ENCODE measurements at places on chromosomes 13 and 19.

GRCh38 chr19:33750587-33751435 lies 45.9 kb upstream of the KCTD15 start:
- DNase-seq = no peak

DNA sequence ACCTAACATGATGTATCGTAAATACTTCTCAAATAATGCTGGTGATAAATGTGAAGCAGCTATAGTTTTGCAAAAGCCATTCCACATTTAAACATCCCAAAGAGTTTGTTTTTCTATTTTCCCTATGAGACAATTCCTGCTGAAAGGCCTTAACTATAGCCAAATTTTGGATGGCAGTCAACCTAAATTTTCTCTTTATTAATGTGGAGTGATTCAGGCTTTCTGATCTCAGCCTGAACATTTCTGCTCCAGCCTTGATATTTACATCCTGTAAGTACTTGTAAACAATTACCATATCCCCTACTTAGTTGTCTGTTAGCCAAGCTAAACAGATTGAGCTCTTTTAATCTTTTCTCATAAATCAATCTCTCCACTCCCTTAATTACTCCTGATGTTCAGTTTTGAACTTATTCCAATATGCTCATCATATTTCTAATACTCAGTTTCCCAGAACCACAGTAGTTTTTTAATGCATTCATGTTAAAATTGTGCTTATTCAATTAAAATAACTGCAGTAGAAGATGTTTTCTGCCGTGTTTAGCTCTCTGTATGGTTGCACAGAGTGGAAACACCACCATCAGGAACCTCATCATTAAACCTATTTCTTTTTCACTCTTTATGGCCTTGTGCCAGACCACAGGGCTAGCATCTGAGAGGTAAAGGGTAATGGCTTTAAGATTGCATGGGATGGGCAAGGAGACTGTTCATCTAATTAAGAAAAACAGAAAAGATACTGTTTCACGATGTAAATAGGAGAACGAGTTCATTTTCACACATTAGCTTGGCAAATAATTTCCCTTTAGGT lies 1235.2 kb upstream of the SLC10A2 start:
- DNase-seq = no peak

- no peak for DNase-seq
Measured at GRCh38 chr13:99308471-99309087, 1.4 kb upstream of the GPR183 start.

GRCh38 chr13:95540888-95541287 lies 11.6 kb upstream of the CLDN10 start:
- no peak for DNase-seq

DNA sequence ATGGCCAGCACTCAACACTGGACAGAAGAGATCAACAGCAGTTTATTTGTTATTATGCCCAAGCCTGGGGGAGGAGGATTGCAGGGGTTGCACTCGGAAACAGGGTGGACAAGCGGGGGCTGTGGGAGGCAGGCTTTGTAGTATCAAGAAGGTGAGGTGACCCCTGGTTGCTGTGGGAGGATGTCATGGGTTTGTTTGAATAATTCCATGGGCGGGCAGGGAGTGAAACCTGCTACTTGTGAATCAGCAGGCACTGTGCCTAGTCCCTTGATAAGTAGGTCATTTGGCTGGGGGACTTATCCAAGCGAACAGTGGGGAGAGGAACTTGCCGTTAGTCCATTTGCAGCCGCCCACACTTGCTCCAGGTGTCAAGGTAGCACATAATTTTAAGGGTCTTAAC lies 84.4 kb upstream of the KCTD15 start:
- no peak for DNase-seq

DNA sequence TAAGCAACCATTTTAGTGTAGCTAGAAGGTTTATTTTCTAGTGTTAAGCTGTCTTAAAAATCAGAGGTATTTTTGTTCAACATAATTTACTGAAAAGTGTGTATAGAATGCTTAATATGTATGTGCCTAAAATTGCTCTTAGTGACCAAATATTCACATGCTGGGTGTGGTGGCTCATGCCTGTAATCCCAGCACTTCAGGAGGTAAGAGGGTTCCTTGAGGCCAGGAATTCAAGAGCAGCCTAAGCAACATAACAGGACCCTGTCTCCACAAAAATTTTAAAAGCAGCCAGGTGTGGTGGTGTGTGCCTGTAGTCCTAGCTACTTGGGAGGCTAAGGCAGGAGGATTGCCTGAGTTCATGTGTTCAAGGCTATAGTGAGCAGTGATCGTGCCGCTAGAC lies 120.9 kb upstream of the FRY start:
- no peak for DNase-seq

DNA sequence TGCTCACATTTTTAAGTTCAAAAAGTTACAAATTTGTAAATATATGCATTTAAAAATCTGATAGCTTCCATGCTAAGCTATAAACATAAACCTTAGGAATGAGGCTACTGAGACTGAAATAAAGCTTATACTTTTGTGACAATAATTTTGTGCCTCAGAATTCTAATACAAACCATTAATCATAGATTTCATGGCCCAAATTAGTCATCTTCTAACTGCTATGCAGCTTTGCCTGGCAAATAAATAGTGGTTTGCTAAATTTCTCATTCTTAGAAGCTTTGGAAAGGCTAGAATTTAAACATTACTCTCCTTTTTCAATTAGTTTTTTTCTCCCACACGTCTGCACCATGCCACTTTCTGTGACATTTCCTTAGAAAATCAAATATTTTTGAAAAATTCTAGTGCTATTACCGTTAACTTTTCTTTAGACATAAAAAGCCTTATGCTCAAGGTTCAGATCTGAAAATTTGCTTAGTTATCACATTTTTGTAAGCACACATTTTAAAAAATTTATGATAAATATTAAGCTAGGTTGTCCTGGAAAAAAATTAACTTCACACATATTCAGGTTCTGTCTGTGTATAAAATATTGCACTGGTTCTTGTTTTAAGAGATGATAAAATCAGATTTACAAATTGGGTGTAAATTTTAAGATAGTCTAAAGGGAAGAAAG lies 46.9 kb downstream of the FNDC3A start:
- no peak for DNase-seq

GRCh38 chr19:18860725-18861124 lies 29.0 kb downstream of the UPF1 start:
- DNase-seq = no peak

DNA sequence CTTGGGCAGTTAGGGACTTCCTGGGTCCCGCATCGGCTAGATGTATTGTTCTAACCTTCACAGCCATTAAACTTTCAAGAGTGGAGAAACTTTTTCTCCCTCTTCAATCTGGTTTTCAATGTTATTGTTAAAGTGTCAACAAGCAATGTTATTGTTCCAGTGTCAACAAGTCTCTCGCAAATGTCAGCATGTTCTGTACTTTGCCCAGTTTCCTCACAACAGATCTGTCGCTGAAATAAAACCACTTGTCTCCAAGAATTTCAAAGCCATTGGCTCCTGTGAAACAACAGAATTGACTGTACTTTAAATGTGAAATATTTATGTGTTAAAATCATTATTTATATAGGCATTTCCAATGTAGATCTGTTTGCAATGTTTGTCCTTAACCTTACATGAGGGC lies 138.0 kb downstream of the ITGBL1 start:
- no peak for DNase-seq

- DNase-seq = no peak
Measured at GRCh38 chr19:42658076-42658475, 63.4 kb upstream of the CEACAM8 start.

DNA sequence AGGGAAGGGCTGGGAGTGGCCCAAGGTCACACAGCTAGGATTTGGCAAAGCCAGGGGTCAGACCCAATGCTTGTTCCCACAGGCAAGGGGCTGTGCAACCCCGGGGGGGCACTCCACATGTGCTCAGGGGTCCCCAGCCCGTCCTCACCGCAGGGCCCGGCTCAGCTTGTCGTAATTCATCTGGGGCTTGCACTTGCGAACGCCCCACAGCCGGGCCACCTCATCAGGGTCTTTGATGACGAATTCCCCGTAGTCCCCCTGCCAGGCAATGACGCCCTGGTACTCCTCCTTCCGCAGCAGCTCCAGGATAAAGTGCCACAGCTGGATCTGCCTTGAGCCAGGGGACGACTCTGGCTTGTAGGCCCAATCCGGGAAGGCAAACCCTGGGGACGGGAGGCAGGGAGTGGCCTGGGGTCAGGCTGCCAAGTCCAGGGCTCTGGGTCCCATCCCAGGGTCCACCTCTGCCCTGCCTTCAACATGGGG lies 4.7 kb downstream of the ERF start:
- DNase-seq = no peak

DNA sequence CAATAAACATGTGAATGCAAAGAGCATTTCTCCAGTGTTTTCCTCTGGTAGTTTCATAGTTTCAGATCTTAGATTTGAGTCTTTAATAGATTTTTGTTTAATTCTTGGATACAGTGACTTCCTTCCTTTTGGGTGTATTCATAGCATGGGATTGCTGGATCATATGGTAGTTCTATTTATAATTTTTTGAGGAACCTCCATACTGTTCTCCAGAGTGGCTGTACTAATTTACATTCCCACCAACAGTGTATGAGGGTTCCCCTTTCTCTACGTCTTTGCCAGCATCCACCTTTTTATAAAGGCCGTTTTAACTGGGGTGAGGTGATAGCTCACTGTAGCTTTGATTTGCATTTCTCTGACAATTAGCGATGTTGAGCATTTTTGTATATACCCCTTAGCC lies 9.3 kb upstream of the CALM3 start:
- DNase-seq = no peak

GRCh38 chr13:112587212-112587763 lies 665 bp downstream of the TUBGCP3 start:
- peak; percentile 66 for DNase-seq

DNA sequence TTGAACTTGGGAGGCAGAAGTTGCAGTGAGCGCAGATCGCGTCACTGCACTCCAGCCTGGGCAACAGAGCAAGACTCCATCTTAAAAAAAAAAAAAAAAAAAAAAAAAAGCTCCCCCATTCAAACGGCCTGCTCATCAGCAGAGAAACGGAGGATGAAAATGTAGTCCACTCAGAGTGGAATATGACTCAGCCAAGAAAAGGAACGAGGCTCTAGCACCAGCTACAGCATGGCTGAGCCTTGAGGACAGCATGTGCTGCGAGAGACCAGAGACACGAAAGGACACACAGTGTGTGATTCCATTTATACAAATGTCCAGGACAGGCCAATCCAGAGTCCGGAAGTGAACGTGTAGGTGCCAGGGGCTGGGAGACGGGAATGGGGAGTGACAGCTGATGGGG lies 18.1 kb upstream of the MIER2 start:
- DNase-seq = no peak

- no peak for DNase-seq
Measured at GRCh38 chr19:30670011-30670329, 297.8 kb downstream of the ZNF536 start.

DNA sequence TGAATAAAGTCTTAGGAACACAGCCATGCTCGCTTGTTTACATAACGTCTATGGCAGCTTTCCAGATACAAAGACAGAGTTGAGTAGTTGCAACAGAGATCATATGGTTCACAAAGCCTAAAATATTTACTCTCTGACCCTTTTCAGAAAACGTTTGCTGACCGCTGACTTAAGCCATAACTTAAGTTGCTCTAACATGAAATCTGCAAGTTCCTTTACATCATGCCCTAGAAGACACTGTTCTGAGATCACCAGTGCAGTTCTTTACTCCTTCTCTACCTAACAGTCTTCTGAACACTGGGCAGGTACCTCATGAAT lies 166.4 kb downstream of the DCLK1 start:
- DNase-seq = no peak

DNA sequence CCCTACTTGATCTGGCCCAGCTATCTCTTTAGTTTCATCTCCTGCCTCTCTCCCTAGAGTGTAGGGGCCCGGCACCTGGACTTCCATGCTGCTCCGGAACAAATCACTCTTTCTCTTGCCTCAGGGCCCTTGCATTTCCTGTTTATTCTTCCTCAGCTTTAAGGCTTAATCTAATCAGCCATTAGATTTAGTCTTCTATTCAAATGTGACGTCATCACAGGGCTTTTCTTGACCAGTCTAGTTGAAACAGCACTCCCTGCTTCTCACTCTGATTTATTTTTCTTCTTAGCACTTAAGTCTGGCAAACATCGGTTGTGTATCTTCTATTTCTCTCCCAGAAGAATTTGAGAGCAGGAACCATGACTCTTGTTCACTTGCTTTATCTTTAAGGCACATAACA lies 564.1 kb downstream of the EFNB2 start:
- no peak for DNase-seq

DNA sequence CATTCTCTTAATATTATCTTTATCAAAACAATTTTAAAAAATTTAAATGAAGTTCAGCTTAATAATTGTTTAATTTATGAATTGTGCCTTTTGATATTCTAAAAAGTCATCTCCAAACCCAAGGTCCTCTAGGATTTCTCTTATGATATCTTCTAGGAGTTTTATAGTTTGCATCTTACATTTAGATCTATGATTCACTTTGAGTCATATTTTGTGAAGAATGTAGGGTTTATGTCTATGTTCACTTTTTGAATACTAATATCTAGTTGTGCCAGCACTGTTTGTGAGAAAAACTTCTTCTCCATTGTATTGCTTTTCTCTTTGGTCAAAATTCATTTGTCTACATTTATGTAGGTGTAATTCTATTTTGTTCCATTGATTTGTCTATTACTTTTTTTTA lies 1068.4 kb upstream of the SPRY2 start:
- DNase-seq = no peak

DNA sequence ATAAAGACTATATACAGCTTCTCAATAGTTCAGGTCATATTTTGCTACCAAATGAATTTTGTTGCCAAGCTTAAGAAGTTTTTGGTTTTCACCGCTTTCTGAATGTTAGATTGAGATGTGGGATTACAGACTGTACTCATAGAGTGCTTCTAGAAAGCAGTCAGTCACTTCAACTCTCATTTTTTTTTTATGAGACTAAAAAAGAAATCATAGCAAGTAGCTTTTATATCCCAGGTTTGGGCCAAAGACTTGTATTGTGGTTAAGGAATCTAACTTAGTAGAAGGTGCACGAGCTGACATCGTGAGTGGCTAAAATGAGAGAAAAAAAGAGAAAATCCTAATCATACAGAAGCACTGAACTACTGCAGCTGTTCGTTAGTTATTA lies 2.2 kb upstream of the USPL1 start:
- DNase-seq = no peak

GRCh38 chr13:45104261-45104660 lies 16.0 kb upstream of the GTF2F2 start:
- no peak for DNase-seq

GRCh38 chr13:104460554-104460953 lies 1394.3 kb upstream of the SLC10A2 start:
- DNase-seq = no peak

DNA sequence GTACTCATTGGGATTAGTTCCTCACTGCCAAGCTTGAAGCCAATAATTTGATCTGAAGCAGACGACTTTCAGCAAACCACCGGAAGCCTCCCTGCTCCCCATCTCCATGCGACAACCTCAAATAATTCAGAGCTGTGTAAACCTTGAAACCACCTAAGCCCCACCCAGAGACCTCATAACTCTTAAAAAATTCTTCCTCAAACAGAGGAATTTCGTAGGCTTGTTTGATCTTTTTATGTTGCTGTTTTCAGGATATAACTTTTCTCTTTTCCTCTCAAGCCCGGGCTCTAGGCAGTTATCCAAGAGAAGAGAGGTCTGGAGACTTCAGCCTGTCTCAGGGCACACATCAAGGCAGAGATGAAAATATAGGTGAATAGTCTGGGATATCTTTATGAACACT lies 311.6 kb downstream of the KCNRG start:
- DNase-seq = no peak

- no peak for DNase-seq
Measured at GRCh38 chr13:76693086-76693485, 193.1 kb downstream of the KCTD12 start.

Data from activated CD4-positive, alpha-beta T cell treated with anti-CD3 and anti-CD28 coated beads, Interleukin-2, amount 10 ng/mL, durations not matched to agents 7 days and 5 days (primary cell).